Activated CD4-positive, alpha-beta T cell treated with anti-CD3 and anti-CD28 coated beads for 48 hours (primary cell): ENCODE measurements at places on chromosomes 5 and 9.
A peak's percentile ranks its signal among the peaks of the same experiment; 100 is the strongest.

DNA sequence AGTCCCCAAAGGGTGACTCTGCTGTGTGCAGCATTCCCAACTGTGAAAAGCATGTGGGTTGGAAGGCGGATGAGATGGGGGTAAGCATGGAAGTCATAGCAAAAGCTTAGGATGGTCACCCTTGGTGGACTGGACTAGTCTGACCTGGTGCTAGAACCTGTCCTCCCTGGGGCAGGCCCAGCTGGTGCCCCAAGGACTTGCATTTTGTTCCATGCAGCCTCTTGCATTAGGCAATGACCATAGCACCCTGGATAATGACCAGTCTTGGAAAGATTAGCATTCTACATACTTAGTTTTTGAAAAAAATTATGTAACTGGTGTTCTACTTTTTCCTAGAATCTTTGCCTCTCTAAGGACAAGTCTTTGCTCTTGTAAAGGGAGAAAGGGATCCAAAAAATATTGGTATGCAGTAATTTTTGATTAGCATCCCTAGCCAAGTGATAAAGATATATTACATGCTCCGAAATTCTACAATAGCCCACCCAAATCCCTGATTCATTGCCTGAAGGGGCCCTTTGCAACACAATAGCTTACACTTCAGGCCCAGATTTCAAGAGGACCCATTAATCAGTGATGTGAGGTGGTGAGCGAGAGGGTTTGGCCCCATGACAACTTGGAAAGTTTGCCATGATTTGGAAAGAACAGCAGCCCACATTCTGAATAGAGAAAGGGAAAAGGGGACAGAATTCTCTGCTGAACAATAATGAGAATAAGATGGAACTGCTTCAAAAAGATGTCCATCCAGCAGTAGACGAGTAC is 93.3 kb upstream of the CD180 start:
- DNase-seq, result no peak

- no peak for DNase-seq
Measured at GRCh38 chr9:37144762-37145161, 24.4 kb downstream of the ZCCHC7 start.

- DNase-seq, result no peak
Measured at GRCh38 chr5:142117579-142118151, 9.1 kb downstream of the NDFIP1 start.

DNA sequence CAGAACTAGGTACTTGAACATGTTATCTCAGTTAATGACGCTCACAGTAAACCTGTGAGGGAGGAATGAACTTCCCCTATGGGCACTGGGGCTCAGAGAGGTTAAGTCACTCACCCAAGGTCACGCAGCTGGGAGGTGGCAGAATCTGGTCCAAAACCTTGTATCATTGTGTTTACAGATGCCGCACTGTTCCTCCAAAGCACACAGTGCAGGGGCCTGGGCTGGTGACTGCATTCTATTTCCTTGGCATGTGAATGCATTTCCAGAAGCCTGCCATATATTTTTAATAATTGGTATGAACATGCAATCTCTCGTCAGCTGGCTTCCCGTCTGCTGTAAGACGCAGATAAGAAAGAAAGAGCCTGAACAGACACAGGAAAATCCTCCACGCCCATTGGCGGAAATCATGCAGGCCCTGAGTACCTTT is 77.0 kb upstream of the TBC1D2 start:
- no peak for DNase-seq

DNA sequence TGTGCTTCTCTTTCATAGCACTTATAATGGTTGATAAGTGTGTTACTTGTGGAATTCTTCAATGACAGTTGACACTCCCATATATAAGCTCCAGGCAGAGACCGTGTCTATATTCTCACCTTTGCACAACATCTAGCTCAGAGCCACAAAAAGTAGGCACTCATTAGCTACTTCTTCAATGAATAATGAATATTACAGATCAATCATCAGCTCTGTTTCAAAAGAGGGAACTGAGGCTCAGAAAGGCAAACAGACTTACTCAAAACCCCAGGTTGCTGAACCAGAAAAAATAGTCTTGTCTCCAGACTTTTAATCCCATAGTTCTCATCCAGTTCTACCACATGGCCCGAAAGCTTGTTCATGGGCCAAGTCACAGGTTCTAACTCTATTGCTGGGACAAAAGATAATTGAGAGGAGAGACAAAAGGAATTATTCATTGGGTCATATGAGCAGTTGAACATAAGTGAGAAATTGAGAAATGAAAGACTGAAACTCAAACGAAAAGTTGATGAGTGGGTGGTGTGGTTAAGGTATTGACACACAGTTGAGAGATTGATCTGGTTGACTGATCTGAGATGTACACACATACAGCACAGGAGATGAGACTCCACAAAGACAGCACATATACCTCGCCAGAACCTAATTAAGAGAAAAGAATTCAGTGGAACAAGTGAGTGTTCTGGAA is 381.6 kb downstream of the EFNA5 start:
- peak; percentile 2 for DNase-seq

DNA sequence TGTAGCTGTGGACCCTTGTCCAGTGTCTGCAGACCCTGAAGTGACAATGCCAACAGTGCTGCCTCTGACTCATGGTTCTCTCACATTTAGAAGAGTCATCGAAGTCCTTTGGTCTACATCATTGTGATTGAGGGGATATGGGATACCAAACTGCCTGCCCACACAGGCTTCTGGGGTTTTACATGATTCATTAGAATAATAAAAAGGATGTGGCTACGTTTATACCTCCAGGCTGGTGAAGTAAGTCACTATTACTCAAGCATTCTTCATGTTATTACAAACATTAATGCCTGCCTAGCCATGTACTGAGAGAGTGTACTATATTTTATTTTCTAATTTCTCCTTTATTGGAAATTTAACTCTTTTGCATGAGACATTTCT is 365.7 kb downstream of the SPATA31D1 start:
- no peak for DNase-seq

DNA sequence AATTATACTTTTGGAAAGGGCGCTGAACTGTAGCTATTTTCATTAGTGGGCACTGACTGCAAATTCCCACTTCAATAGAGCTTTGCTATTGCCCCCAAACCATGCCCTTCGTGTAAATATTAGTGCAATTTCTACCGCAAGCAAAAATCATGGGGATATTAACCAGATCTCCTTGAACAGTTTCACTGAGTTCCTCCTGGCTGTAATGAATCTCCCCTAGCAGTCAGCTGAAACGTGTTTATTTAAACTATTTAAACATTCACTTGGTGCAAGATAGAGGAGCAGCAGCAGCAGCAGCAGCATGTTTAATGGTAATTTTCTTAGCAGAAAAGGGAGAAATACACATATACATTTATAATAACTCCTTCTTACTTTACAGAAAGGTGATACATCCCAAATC is 54.4 kb downstream of the ARRDC3 start:
- no peak for DNase-seq

DNA sequence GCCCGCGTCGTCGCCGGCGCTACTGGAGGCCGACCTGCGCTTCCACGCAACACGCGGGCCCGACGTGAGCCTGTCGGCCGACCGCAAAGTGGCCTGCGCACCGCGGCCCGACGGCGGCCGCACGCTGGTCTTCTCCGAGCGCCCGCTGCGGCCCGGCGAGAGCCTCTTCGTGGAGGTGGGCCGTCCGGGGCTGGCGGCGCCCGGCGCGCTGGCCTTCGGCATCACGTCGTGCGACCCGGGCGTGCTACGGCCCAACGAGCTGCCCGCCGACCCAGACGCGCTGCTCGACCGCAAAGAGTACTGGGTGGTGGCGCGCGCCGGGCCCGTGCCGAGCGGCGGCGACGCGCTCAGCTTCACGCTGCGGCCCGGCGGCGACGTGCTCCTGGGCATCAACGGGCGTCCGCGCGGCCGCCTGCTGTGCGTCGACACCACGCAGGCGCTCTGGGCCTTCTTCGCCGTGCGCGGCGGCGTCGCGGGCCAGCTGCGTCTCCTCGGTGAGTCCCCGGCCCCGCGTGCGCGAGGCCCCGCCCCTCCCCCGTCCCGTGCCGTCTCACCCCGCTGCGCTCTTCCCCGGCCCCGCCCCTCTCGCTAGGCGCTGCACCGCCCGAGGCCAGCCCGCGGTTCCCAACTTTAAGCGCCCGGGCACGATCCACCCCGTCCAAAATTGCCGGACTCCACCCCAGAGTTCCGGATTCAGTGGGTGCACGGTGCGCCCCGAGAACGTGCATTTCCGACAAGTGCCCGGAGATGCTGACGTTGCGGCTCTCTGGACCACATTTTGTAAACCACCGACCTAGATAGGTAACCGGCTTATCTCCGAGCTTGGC is 42.8 kb downstream of the NEURL1B start:
- DNase-seq, result peak; percentile 74
